ENCODE measurements at places on chromosomes 6 and 20. TPM values are rescaled to one million over a fixed set of nuclear protein-coding genes. Genes with fewer than 3 reads are reported as not detected.

DNA sequence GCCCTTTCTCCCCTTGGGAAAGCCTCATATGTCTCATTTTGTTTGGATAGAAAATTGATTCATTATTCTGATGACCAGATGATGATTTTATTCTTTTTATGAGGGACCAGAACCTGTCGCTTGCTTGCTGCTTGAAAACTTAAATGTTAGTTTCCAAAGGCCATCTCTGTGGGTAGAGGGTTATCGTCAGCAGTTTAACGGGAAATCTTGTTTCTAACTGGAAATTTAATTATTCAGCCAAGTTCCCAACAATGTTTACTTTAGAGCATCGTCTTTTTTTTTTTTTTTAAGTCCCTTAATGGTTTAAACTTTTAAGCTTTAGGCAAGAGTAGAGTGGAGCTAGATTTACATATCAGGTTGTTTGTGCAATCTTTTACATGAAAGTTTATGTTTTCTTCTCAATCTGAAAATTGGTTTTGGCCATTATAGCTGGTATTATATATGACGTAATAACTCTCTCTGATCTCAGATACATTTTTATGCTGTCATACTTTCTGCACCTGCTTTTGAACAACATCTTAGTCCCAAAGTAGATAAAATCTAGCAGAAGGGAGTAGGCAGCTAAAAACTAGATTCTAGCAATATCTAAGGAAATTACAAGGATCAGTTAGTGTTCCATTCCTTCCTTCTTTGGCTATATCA lies 93.9 kb downstream of the FOXO3 start:
- no peak for DNase-seq

DNA sequence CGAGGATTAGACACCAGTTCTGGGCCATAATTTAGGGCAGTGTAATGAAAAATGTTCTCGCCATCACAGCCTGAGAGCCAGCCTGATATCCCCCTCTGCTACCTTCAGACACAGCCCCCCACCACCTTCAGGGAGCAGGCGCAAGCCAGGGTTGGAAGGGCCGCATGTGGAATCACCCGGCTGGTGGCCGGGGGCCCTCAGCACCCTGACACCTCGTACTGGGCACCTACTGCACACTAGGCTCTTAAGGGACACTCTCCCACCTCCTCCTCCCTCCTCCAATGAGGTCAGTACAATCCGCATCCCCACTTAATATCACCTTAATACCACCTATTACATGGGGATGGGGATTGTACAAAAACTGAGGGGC lies 55.5 kb downstream of the BMP7 start:
- no peak for DNase-seq

GRCh38 chr6:52227495-52227894 lies 16.8 kb downstream of the IL17F start:
- no peak for DNase-seq

DNA sequence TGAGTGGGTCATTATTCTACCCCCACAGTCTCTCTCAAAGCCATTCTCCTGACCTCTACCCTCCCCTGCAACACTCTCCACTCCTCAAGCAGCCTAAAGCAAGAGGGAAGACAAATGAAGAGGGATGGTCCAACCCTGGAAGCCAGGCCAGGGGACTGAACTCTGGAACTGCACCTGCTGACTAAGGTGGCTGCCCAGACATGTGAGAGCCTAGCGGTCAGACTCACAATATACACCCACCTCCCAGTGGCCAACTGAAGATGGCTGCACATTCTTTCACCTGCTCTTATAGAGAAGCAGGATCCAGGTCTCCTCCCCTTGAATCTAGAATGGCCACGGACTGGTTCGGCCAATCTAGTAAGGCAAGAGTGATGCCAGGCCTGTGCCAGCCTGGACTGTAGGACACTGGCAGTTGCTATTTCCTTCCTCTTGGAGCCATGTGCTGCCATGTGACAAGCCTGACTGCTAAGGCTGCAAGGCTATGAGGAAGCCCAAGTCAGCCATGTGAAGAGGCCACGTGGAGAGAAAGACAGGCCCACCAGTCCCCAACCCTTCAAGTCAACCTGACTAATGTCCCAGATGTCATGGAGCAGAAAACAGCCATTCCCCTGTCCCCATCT lies 31.8 kb downstream of the ACSS1 start:
- DNase-seq, result no peak

DNA sequence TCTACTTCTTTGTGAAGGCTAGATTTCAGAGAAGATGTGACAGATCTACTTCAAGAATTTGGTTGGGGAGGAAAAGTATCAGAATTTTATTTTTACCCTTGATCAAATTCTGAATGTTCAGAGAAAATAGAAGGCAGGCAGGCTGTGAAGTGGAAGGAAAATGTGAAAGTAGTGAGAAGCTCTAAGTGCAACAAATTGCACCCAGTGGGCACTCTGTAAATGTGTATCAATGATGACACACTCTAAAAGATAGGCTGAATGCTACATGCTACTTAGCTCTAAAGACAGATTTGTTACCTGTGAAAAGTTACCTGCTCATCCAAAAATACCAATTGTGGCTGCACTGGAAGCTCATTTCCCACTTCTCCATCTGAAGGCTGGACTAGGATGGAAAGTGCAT lies 438.6 kb downstream of the PKHD1 start:
- no peak for DNase-seq

DNA sequence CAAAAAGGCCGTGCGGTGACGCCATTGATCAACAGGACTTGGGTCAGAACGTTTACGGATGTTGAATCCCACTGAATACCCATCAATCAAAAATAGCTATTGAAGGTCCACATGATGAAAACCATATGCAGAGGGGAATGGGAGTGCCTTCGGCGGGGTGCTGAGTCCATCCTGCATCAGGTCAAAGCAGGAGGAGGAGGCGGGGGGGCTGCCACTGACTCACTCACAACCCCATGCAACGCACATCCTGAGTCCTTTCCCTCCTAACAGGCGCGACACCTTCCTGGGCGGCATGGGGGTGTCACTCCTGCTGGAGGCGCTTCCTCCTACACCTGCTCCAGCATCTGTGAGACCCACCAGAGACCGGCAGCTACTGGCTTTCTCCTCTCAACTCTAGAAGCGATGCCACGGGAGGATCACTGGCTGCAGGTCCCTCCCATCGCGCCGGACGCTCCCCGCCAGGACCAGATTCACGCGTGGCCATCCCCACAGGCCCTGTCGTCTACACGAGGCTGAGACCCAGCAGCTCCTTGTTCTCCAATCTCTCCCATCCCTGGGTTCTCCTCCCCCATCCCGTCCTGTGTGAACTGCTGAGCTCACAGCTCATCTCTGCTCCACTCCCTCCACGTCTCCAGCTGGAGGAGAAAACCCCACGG lies 170.6 kb upstream of the THBS2 start:
- no peak for DNase-seq

DNA sequence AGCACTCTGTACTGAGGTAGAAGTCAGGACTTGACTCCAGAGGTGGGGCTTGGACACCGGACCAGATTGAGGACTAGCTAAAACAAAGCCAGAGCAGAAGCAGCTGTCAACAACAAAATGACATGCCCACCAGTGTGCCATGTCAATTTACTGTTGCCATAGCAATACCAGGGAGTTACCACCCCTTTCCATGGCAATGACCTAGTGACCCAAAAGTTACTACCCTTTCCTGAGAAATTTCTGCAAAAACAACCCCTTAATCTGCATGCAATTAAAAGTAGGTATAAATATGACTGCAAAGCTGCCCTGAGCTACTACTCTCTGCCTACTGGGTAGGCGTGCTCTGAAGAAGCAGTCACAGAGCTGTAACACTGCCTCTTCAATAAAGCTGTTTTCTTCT lies 21.0 kb downstream of the MAP3K5 start:
- no peak for DNase-seq

DNA sequence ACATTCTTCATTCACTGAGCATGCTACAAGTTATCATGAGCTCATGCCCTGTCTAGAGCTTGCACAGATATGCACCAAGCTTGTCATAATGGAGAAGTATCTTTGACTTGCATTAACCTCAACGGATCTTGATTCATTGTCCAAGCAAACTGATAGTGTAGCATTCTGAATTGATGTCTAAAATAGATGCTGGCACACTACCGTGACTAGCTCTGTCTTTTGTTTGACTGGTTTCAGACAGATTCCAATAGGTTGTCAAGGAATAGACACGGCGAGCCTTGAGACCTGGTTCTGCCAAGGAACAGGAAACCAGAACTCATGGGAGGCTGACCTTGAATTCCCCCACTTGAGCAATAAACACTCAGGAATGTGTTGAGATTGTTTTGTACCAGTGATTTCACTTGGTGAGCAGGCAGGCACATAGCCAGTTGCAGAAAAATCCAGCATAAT lies 1153.1 kb upstream of the GJE1 start:
- no peak for DNase-seq

DNA sequence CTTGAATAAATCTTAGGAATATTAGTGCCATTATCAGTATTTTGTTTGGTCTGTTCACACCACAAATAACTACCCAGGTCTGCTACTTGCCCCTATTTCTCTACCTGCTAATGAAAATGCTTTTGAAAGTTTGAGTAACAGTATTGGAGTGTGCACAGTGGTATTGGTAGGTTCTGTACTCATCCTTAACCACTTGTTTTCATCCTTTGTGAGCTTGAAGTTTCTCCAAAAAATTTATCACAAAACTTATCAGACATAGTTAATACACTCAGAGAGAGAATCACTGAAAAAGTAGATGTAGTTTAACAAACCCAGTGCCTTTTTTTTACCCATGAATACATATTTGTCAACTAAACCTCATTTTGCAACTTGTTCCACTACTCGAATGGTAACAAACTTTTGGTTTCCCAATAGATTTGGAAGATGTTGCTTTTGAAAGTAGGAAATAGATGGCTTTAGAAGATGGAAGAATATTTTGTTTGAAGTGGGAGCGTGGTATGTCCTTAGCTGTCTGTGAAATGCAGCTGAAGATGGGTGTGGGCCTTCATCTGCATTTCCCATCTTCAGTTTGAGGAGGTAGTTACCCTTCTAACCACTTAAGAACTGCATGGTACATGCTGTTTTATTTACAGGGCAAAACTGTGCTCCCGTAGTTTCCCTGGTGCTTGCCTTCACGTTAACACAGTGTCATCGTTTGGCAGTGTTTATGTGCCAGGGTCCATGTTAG lies 9.0 kb downstream of the PTPN1 start:
- DNase-seq, result no peak

- no peak for DNase-seq
Observed at GRCh38 chr6:161459008-161459615, 185.3 kb upstream of the AGPAT4 start.

Gene STMND1
- 0.21 TPM for polyA plus RNA-seq

Gene HLA-E
- 91.8 TPM for polyA plus RNA-seq

Gene VGLL2
- polyA plus RNA-seq, result 88.4 TPM

Gene CTCFL
- polyA plus RNA-seq, result 0.29 TPM

Measured in muscle of back (tissue), 13 donors.